ENCODE measurements at places on chromosomes 1 and 21.

DNA sequence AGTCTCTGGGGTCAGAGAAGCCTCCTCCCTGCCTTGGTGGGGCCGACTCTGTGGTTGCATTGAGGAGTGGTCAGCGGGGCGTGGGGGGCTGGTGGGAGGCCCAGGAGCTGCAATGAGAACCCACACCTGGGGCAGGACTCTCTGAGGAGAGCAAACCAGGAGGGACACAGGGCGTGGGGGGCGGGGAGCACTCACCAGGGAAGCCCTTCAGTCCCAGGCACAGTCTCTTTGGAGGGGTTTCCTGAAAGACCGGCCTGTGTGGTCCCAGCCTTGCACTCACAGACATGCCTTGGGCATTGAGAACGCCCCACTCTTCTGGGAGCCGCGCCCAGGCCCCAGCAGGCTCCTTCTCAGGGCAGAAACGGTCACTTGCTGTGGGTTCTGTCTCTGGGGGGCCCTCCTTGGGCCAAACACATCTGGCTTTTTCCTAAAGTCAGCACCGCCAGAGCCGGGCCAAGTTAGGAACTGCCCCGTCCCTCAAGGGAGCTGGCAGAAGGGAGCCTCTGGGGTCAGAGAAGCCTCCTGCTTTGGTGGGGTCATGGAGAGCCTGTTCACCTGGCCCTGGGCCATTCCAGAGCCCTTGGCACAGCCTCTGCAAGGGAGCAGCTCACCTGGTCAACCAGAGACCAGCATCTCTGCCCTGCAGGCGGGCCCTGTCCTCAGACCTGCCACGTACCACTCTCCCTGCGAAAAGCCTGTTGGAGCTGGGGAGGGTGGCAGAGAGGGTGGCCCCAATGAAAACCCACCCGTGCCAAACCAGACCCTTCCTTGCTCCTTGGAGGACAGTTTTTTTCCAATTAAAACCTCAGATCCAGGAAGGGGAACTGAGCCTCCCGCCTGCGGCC, 59.9 kb upstream of the TTC34 start:
- no peak for DNase-seq

DNA sequence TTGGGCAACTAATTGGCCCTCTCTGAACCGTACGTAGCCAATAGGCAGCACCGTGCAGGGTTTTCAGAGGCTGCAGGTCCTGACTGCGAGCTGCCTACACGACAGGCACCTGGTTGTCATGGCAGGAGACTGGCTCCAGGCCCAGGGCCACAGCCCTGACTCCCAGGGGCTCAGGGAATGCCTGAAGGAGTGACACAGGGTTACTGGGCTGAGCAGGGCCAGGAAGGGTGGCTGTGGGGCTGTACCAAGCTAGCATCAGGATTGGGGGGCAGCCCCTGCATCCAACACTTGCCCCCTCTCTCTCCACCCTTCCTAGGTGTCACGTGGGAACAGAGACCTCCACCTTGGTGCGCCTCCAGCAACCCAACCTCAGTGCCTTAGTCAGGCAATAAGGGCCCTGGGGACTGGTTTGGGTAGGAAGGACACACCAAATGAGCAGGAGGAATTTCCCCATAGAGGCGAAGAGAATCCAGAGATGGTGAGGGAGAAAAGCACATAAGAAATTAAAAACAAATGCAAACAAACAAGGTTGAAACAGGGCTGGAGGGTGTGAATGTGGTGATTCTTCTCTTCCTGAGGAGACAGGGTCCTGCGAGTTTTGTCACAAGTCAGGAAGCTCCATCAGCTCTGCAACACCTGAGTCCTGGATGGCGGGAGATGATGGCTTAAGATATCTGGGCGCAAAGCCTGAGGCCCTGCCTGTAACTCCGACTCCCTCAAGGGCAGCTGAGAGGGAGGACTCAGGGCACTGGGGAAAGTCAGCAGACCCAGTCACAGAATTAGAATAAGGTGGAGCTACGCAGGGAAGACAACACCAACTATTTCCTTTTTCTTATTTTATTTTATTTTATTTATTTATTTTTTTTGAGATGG, 19.7 kb upstream of the RNU1-4 start:
- DNase-seq = no peak

DNA sequence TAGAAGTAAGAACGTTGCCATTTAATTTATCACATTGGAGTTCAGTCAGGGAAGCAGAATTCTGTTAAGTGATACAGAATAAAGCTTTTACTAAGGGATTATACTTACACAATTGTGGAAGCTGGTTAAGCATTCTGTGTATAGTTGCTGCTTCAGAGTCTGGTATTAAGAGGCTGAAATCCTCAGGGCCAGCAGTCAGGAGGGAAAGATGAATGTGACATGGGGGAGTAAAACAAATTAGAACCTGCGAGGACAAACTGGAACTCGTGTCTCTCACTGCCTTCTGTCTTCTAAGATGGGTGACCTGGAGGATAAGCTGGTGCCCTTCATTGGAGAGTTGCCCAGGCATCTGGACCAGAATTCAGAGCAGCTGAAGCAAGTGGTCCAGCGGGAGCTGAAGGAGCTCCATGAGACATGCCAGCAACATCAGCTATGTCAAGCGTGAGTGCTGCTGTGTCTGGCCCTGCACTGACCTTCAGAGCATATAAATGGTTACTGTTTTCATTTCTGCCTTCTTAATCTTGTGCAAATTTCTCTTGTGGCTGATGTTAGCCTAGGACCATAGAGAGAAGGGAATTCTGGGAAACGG, 23.0 kb downstream of the MARK1 start:
- no peak for DNase-seq

GRCh38 chr1:202540014-202540413, 170.2 kb downstream of the SYT2 start:
- no peak for DNase-seq

DNA sequence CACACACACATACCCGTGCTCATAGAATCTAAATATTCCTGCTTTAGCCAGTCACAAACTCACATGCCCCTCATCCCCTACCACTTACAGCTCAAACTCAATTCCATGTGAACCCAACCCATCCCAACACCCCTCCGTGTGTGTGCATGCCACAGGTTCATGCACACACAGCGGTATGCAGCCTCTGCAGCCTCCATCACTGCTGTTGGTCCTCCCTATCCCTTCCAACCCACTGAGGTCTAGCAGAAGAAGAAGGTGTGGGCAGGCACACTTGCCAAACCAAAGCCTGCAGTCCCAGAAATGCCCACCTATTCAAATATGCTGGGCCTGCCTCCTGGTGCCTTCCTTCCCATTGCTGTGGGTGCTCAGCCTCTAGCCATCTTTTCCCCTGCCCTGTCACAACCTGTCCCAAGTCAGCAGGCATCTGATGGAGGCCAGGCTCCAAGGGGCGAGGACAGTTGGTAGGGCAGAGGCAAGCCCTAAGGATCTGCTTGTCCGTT, 26.2 kb downstream of the SLC2A1 start:
- DNase-seq = no peak

GRCh38 chr1:119391749-119392148, 23.2 kb downstream of the HAO2 start:
- DNase-seq = no peak

DNA sequence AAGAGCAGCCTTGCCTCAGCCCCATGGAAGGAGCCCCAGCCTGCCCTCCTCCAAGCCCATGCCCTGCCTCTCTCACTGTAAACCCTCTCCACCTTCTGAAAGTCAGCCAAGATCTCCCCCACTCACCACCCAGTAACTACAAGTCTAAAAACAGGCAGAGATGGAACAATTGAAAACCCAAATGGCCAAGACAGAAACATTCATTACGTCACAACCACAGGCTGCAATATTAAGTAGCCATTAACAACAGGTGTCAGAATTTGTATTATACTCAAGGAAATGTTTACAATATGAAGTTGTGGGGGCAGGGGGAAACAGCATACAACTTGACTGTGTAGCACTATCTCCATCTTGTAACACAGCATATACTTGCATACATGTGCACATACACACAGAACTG, 2.4 kb downstream of the IRF6 start:
- DNase-seq = no peak

- DNase-seq = no peak
These were observed 47.9 kb upstream of the NUF2 start for GRCh38 chr1:163273766-163274441.

- no peak for DNase-seq
These were observed 10.7 kb downstream of the WNT3A start for GRCh38 chr1:228017356-228018124.

DNA sequence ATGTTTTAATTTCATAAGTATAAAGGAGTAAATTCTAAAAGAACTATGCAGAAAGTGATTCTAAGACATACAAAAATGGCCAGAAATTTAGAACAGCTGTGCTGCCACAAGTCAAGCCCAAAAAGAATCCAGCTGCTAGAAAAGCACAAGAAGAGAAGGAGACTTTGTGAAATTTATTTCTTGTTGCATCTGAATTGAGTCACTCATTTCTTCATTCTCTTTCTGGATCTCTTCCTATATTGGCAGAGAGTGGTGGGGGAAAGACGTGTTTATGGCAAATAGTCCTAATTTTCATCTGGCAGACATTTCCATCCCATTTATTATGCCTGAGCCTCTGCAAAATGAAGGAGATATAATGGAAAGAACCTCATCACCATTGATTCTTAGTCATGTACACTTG, 139.6 kb upstream of the CTTNBP2NL start:
- no peak for DNase-seq

DNA sequence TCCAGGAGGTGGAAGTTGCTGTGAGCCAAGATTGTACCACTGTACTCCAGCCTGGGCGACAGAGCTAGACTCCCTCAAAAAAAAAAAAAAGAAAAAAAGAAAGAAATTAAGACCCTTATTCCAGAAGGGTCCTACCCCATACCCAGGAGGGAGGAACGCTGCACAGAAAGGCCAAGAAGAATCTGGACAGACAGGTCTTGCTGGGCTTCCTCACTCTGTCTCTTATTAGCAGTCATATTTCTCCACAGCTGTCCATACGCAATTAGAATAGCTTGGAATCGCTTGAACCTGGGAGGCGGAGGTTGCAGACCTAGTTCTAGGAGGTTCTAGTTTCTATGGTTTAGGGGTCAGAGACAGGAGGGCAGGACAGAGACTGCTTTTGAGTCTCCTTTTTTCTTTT, 3.2 kb upstream of the PAQR7 start:
- no peak for DNase-seq

GRCh38 chr1:233229288-233229687, 66.2 kb downstream of the PCNX2 start:
- DNase-seq = no peak

DNA sequence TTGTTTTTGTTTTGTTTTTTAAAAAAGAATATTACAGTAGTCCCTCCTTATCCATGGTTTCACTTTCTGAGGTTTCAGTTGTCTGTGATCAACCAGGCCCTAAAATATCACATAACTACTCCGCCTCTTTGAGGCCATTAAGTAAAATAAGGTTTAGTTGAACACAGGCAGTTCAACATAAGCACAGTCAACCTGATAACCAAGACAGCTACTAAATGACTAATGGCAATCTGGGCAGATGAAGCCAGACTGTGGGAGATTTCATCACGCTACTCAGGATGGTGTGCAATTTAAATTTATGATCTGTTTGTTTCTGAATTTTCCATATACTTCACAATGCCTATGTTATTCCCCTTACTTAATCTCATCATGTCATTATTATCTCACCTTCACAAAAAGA, 30.1 kb downstream of the LDLRAD1 start:
- DNase-seq = no peak

- no peak for DNase-seq
These were observed 62.3 kb upstream of the FMN2 start for GRCh38 chr1:240029418-240029817.

GRCh38 chr1:200505257-200505656, 95.4 kb upstream of the ZNF281 start:
- no peak for DNase-seq

GRCh38 chr1:19698181-19698580, 33.5 kb downstream of the HTR6 start:
- DNase-seq = no peak

- DNase-seq = no peak
These were observed 37.8 kb downstream of the FRRS1 start for GRCh38 chr1:99728494-99729235.

DNA sequence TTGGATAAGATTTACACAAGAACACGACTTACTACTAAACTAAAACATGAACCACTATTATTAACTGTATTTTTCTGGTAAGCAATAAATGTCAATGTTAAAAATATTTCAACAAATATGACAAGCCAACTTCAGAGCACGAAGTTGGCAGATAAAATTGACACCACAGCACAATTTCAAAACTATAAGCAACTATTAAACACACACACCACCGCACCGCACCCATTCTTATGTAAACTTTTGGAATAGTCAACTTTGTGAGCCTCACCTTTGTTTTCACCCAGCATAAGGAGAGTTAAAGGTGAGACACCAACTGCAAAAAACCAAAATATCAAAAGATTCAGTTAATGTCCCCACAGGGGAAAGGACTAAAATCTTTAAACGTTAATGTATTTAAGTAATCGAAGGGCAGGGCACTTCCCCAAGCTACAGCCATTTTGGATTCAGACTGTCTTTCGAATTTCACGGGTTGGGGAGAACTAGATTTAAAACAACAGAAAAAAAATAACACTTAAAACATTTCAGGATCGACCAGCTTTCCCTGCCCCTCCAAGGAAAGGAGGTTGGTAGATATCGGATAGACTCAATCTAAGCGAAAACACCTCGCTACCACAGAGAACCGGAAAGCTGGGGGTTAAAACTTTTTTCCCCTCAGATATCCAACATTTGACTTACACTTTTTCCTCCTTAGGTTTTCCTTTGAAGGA, 872 bp downstream of the GPBP1L1 start:
- no peak for DNase-seq

GRCh38 chr1:230149751-230150584, 82.9 kb downstream of the GALNT2 start:
- no peak for DNase-seq

DNA sequence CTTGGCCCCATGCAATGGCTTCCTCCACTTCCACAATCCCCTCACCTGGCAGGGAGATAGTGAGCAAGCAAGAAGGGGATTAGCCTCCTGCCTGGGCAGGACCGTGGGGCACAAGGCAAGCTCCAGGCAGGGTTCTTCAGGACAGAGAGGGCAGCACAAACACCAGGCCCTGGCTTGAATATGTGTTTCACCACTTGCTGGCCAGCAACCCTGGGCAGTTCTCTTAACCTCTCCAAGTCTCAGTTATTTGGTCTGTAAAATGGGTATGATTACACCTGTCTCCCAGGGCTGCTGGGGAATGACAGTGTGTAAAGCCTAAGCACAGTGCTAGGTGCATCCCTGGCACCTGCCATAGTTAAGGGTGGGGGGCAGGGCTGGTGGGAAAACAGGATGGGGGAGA, 31.9 kb downstream of the H3-3A start:
- DNase-seq = no peak

DNA sequence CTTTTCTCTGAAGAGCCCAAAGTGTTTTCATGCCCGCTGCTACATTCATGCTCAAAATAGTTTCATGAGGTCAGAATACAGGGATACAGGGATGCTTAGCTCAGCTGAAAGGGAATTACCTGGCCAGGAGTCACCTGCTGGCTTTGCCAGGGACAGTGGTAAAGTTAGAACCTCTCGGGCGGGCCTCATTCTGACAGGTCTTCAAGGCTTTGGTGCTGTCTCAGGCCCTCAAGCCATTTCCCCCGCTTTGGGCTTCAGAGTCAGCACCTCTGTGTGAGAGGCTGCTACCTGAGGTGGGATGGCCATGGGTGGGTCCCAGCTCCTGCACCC, 5.5 kb downstream of the RASSF5 start:
- no peak for DNase-seq

Data from amygdala (tissue), 56 donors.